ENCODE measurements at places on chromosomes 3 and 15.

- DNase-seq: no peak
Observed at GRCh38 chr3:45066109-45066801, 40.2 kb downstream of the CLEC3B start.

DNA sequence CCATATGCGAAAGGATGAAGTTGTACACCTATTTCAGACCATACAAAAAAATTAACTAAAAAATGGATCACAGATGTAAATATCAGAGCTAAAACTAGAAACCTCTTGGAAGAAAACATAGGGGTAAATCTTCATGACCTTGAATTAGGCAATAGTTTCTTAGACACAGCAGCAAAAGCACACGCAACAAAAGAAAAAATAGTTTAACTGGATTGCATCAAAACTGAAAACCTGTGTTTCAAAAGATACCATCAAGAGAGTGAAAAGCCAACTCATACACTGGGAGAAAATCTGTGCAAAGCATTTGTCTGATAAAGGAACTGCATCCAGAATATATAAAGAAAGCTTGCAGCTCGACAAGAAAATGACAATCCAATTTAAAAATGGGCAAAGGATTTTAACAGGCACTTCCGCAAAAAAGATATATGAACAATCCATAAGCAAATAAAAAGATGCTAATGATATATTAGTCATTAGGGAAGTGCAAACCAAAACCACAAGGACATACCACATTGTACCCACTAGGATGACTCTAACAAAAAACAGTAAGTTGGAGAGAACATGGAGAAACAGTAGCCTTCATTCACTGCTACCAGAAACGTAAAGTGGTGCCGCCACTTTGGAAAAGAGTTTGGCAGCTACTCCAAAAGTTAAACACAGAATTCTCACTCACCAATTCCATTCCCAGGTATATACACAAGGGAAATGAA is 263.1 kb downstream of the ADAMTS17 start:
- no peak for DNase-seq

- DNase-seq: no peak
Observed at GRCh38 chr3:167866331-167866730, 130.8 kb downstream of the SERPINI1 start.

- DNase-seq: no peak
Observed at GRCh38 chr3:106943071-106943470, 434.2 kb upstream of the CCDC54 start.

GRCh38 chr3:50243543-50243895 is 7.5 kb downstream of the GNAI2 start:
- DNase-seq: no peak

DNA sequence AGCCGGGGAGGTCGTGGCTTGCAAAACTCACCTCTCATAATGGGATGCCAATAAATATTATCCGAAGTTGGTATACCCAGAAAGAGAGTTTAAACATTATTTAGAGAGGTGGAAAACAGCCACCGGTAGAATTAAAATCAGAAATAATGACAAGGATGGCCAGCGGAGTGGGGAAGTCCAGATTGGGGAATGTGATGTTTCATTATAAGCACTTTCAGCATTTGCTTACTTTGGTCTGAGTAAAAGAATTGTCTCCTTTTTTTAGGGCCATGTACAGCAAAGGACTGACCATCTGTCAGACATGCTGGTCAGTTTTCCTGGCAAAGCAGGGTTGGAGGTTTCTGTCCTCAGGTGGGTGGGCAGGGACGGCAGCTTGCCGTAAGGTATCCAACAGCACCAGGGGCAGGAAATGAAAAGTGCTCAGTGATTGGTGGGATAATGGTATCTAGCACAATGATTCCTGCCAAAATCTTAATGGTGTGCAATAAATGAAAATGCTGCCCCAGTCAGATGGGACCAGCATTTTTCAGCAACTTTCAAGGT is 24.3 kb downstream of the APBA2 start:
- no peak for DNase-seq

DNA sequence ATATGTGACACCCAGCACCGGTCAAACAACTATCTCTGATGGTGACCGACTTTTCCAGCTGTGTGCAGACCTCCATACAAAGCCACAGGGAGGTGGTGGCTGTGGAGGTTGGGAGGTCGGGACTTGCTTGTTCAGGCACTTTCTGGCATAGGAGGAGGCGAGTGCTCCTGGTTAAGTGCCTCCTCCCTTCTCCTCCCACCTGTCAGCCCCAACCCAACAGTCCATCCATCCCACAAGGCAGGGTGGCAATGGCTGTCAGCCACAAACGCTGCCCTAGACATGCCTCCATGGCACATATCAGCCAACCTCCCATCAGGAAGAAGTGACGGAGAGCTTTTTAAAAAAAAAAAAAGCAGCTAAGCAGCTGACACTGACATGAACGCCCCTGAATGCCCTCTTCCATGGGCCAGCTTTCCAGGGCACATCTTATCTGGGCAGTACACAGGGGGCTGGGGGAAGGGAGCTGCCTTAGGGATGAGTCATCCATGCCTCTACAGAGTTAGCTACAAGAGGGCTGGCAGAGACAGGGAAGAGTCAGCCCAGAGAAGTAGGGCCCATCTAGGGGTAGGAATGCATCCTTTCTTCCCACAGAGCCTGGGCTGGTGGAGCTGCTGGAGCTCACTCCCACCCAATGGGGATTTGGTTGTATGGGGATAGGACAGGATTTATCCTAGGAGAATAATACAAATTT is 41.2 kb downstream of the CCDC12 start:
- no peak for DNase-seq

All from memory B cell (primary cell).